Fibroblast of skin of scalp (primary cell): ENCODE measurements at places on chromosomes 5 and 9.

DNA sequence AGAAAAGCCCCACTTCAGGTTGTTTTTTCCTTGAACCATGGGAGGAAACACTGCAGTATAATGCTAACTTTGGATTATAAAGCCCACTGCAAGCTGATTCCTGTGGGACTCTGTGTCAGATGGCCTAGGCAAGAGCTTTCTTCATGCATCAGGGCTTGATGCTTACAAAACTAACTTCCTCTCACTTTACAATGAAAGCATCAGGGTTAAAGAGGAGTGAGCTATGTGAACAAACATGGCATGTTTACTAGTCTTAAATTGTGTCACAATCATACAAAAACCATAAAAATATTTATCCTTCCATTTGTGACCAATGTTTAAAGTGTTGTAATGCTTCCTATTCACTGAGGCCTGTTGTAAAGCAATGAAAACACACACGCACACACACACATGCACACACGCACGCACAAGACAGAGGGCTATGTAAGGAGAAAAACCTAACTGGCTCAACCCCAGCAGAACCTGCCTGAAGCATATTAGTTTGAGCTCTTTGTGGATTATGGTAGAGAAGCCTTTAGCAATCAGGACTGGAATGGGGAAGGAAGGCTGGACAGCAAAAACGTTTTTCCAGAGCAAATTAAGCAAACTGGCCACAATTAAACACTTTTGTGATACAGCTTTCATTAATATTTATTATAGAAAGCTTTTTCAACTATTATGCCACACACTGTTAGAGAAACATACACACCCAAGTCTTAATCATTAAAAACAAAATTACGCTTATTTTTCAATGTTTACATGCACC is 122.2 kb downstream of the AUH start:
- DNase-seq, result no peak

- DNase-seq, result no peak
Observed at GRCh38 chr9:97441729-97442128, 29.8 kb downstream of the TDRD7 start.

GRCh38 chr5:141529002-141529401 is 40.1 kb downstream of the PCDHGC5 start:
- DNase-seq, result peak; percentile 33

- DNase-seq, result no peak
Observed at GRCh38 chr9:116423149-116423548, 264.0 kb upstream of the TRIM32 start.

GRCh38 chr9:121388140-121388905 is 18.3 kb upstream of the STOM start:
- peak; percentile 60 for DNase-seq

GRCh38 chr5:33736510-33736909 is 155.3 kb downstream of the ADAMTS12 start:
- DNase-seq, result peak; percentile 95

DNA sequence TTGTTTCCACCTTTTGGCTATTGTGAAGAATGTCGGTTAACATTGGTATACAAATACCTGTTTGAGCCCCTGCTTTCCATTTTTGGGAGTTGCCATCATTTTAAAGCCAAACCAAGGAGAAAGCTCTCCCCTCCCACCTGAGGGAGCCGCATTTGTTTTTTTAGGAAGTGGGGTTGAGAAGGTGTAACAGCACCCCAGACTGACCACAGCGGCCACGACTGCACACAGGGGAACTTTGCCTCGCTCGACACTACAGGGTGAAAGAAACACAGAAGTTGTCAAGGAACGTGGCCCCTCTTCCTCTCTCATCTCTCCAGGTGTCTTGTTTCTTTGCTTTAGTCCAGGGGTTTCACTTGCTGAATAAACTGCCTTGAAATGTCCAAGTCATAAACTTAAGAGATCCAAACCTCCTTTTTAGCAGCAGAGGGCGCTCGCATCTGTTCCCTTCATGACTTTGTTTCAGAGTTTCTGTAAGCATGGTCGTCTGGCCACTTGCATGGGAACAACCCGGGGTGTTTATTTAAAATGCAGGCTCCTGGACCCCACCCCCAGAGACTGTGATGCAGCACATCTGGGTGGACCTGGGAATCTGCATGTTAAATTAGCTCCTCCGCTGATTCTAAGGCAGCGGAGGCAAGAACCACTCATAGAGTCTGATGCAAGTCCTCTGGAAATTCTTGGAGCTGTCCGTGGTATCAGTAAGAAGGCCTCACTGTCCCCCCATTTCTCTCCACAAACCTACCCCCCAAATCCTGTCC is 2.1 kb upstream of the TTLL11 start:
- peak; percentile 57 for DNase-seq

DNA sequence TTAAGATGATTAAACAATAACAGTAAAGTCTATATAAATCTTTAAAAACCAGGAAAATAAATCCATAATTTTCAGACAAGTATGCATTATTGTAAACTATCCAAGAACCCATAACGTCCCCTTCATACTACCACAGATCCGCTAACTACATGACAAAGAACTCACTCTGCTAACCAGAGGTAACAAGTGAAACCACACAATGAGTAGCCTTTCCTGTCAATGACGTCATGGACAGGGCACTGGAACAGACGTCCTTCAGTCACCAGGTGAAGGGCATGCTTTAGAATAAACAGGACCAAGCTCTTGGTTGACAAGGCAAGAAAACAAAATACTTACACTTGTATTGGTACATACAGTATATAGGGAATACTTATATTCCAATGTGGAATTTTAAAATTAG is 45.2 kb downstream of the RNF130 start:
- no peak for DNase-seq

DNA sequence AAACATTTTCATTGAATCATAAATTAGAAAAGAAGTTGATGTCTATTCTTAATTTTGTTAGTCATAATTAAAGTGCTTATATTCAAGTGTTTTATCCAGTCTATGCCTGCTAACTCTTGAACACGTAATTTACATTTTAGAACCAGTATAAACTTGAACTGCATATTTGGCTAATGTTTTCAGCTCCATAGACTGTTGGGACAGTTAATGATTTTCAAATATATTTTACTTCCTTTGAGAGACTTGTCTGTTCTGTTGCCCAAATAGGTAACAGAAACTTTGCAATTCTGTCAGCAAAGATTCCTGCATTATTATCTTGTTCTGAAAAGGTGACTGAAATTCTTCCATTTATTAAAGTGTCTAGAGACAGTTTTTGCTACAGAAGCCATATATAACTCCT is 7.8 kb downstream of the ITGA2 start:
- DNase-seq, result no peak

DNA sequence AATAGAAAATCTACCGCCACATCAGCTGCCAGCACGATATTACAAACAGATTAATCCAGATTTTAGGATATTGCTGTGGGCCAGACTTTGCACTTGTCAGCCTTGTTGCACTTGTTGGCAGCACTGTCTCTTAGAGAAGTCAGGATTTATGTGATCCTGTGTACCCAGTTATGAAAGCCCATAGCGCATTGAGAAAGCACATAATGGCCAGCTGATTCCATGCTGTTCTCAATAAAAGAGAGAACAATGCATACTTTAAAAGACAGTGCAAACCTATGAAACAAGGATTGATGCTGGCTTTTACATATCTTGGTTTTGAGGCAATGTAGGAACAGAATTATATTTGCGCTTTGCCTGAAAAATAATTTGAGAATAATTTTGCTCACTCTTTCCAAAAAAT is 140.8 kb downstream of the CEP120 start:
- no peak for DNase-seq
